ENCODE measurements at places on chromosomes 12 and 14.
A peak's percentile ranks its signal among the peaks of the same experiment; 100 is the strongest.

DNA sequence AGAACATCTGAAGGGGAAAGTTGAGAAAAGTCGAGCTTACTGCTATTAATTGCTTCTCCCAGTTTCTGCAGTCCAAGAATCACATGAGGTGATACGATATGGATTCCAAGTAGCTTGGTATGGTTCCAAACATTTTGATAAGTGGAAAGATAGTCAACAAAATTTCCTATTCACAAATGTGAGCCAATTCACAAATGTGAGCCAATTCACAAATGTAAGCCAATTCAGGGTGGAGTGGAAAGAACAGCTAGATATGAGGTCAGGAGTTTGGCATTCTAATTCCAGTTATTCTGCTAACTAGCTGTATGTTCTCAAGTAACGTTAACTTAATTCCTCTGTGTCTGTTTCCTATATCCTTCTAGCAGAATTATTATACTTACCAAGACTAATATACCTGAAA lies 37.6 kb upstream of the DHRS4 start:
- DNase-seq: no peak

- DNase-seq: no peak
Measured at GRCh38 chr12:125683748-125684381, 618.6 kb downstream of the AACS start.

- DNase-seq: peak; percentile 43
Measured at GRCh38 chr14:64388533-64389285, 556 bp downstream of the MTHFD1 start.

DNA sequence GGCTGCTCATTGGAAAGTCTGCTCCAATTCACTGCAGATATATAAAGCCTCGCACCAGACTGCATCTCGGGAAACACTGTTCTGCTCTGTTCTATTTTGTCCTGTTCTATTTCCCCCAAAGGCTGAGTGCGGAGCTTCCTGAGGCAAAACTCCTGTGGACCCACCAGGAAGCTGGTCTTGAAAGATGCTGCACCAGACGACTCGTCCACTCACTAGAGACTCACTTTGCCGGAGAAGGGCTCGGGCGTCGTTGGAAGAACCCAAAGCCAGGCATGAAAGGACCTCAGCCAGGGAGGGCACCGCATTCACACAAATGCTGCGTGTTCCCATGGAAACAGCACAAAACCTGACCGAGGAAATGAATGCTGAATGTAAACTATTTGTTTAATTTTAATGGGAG lies 331.2 kb upstream of the SFSWAP start:
- DNase-seq: no peak

GRCh38 chr12:70695361-70696023 lies 58.3 kb upstream of the PTPRB start:
- DNase-seq: no peak

DNA sequence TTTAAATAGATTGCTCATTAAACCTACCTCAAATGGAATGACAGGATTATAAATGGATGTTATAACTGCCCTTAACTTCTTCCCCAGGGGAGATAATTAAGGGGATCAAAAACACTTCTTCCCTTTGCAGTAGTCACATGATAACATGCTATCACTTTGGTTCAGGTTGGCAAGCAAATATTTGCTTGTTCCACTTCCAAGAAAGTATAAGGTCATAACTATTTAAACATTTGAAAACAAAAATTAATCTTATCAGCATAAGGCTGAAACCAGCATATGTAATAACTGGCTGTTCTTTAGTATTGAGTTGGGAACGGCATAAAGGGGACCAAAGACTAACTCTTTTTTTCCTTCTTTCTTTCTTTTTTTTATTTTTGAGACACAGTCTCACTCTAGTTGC lies 2.4 kb upstream of the LYZ start:
- no peak for DNase-seq

- DNase-seq: no peak
Measured at GRCh38 chr14:93280743-93281142, 52.1 kb downstream of the BTBD7 start.

DNA sequence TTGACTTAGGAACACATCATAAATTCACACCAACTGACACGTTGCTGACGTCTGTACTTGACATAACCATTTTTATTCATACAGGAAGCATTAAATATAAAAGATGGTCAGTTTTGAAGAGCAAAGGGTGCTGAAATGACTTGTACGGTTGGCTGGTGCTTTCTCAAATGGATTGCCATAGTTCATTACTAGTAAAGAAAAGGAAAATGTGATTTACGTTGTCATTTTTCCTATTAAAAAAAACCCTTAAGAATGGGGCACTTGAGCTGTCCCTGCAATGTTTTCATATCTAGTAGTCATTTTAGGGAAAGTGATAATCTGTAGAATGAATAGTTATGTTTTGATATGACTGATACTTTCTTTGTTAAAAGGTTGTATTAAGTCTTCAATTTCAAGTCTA lies 22.5 kb upstream of the MANSC4 start:
- DNase-seq: no peak

- DNase-seq: no peak
Measured at GRCh38 chr14:39267608-39268005, 33.9 kb downstream of the MIA2 start.

- DNase-seq: no peak
Measured at GRCh38 chr12:91999823-92000222, 145.8 kb downstream of the BTG1 start.

DNA sequence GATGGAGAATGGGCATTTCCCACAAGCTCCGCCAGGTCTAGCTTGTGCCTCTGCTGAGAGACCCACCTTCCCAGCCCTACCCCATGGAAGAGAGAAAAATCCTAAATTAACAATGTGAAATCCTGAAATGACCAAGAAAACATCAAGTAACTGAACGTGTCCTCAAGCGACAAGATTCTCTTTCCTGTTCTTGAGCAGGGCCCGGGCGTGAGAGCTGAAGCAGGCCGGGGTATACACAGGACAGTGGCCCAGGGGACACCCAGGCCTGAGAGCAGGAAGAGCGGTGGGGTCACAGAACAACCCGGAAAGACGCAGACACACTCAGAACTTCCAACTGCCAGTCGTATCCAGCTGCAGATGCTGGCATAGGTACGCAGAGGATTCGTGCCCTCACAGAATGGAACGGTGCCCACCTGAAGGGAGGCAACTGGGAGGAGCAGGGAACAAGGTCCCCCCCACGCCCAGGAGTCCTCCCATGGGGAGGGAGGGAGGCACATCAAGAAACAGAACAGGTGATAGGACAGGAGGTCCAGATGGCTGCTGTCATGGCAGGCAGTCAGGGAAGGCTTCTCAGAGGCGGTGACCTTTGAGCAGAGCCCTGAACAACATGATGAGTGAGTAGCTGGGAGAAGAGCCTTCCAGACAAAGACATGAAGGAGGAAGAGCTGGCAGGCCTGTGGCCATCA lies 9.1 kb downstream of the RIMBP2 start:
- no peak for DNase-seq

GRCh38 chr12:14842315-14842714 lies 1.0 kb downstream of the ART4 start:
- no peak for DNase-seq

GRCh38 chr12:1629338-1630132 lies 504 bp downstream of the WNT5B start:
- DNase-seq: no peak

GRCh38 chr14:22955702-22956569 lies 954 bp downstream of the HAUS4 start:
- no peak for DNase-seq

DNA sequence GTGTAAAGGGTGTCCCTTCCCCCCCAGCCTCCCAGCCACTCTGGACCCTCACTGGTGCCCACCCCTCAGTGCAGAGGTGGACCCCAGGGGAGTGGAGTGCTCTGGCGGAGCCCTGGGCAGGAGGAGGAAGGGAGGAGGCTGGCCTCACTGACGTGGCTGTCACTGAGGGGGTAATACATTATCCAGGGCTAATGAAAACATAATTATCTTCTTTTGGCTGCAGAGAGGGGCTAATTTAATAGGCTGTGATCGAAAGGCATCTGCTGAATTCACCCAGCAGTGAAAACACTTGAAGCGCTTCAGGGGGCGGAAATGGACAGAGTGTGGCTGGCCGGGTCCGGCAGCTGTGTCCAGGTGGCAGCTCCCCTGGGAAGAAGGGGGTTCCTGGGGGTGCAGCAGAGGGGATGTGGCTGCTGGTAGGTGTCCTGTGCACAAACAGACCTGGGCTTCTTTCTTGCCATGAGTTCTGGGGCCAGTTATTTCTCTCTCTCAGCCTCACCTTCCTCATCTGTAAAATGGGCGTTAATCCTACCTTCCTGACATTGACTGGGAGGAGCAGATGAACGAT lies 3.7 kb upstream of the NOS1 start:
- DNase-seq: no peak

- DNase-seq: no peak
Measured at GRCh38 chr12:2373307-2373706, 320.5 kb downstream of the CACNA1C start.

- no peak for DNase-seq
Measured at GRCh38 chr14:100581228-100582145, 5.7 kb downstream of the BEGAIN start.

DNA sequence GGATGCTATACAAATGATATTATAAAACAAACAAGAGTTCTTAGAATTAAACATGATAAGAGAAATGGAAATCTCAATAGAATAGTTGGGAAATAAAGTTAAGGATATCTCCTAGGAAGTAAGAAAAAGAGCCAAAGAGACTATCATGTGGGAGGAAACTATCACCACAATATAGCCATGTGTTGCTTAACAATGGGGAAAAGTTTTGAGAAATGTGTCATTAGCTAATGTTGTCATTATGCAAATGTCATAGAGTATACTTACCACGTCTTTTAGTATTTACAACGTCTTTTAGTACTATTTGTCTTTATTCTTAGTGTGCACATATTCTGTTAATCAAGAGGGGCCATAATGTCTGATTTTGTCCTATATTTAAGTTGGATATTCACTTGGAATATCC lies 58.7 kb downstream of the ZNF641 start:
- DNase-seq: no peak

- no peak for DNase-seq
Measured at GRCh38 chr14:32224737-32225377, 21.8 kb upstream of the RNU6-8 start.

GRCh38 chr12:19885093-19885812 lies 446.0 kb downstream of the AEBP2 start:
- no peak for DNase-seq

- no peak for DNase-seq
Measured at GRCh38 chr12:16307856-16308475, 30.5 kb upstream of the SLC15A5 start.

- DNase-seq: no peak
Measured at GRCh38 chr14:45177076-45177475, 41.3 kb downstream of the FANCM start.

GRCh38 chr12:132249689-132250478 lies 79.5 kb downstream of the GALNT9 start:
- no peak for DNase-seq

- no peak for DNase-seq
Measured at GRCh38 chr14:91233936-91234790, 10.3 kb downstream of the GPR68 start.

- no peak for DNase-seq
Measured at GRCh38 chr14:76090616-76091391, 60.9 kb upstream of the GPATCH2L start.

- no peak for DNase-seq
Measured at GRCh38 chr14:65958664-65959562, 527.3 kb upstream of the CCDC196 start.

- no peak for DNase-seq
Measured at GRCh38 chr14:56295743-56296142, 177.5 kb downstream of the PELI2 start.

DNA sequence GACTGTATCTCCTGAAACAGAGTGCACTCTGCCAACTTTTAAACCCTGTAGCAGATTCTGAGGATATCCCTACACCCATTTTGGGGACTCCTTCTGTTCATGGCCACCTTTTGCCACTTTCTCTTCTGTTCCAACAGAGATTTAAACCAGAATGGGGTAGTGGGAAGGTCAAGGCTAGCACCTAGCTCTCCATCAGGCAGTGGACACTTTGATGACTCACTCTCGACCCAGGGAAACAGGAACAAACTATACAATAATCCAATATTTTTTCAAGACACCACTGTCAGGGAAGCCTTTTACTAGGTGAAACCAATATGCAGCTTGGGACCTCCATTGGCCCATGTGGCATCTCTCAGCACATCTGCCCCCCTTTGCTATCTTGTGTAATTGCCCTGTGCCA lies 103.6 kb downstream of the DAAM1 start:
- DNase-seq: no peak

DNA sequence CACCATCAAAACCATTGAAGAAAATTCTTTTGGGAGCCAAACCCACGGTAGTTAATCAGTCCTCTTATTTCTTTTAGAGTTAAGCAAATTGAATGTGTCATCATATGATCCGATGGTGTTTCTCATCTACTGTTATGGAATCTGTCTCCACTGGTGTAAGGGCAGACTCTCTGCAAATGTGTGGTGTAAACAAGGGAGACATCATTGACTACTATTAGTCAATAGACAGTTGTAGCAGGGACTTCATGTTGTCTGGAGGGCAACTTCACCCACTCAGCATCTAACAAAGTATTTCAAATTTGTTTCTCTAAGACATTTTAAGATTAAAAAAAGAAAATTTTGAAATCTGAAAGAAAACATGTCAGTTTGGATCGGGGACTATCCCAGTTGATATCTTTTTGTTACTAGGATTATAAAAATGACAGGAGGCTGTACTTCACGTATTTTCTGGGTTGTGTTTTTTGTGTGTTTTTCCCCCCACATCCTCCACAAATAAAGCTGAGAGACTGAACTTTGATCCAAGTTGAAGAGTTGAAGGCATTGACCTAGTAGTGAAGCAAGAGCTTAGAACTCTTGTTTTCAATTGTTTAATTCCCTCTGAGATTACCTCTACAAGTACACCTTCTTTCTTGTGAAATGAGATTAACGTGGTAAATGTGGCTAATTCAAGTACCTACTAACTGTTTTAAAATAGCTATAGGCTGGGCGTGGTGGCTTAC lies 4.0 kb downstream of the GOLGA5 start:
- no peak for DNase-seq

- no peak for DNase-seq
Measured at GRCh38 chr14:36771028-36771640, 109.5 kb downstream of the PAX9 start.

GRCh38 chr14:104265918-104266630 lies 127.7 kb downstream of the KIF26A start:
- peak; percentile 1 for DNase-seq

DNA sequence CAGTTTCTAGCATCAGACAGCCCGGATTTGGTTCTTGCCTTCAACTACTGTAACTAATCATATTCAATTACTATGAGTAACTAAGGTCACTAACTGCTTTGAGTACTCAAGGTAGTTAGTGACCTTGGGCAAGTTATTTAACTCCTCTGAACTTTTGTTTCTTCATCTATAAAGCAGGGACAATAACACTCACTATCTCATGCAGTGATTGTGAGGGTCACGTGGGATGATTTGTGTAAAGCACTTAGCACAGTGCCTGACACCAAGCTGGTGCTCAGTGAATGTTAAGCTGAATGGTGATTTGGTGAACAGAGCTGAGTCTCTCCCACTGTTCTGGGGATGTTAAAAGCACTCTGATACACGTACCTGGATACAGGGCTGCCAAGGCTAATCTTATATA lies 171.3 kb upstream of the PLXNC1 start:
- DNase-seq: no peak

- DNase-seq: no peak
Measured at GRCh38 chr12:32661706-32662105, 17.4 kb upstream of the DNM1L start.

Measured in stimulated activated CD4-positive, alpha-beta T cell treated with anti-CD3 and anti-CD28 coated beads, Interleukin-4, amount 100 ng/mL, for 24 hours (primary cell).